ENCODE measurements at places on chromosomes 2 and 18. TPM values are rescaled to one million over a fixed set of nuclear protein-coding genes. Genes with fewer than 3 reads are reported as not detected.

Gene DSG4
- total RNA-seq = not detected

Gene OSBPL1A
- total RNA-seq = 21.2 TPM

Gene ZC3H6
- 6.8 TPM for total RNA-seq

Gene SLC38A11
- total RNA-seq = not detected

Gene C2orf74
- 14.3 TPM for total RNA-seq

Gene OXER1
- 0.13 TPM for total RNA-seq

Gene IL36G
- not detected for total RNA-seq

Gene TPO
- not detected for total RNA-seq

Gene NCKAP5
- total RNA-seq = 2.2 TPM

Gene CIB4
- total RNA-seq = not detected

Gene IDH1
- 142 TPM for total RNA-seq

Gene RNU2-63P
- total RNA-seq = not detected

Gene RNPEPL1
- 41.3 TPM for total RNA-seq

Gene SERPINB12
- not detected for total RNA-seq

Gene CD226
- 1.4 TPM for total RNA-seq

Gene HOXD10
- not detected for total RNA-seq

Gene SPATA3
- not detected for total RNA-seq

Gene TMEM247
- total RNA-seq = not detected

All from epithelial cell of alveolus of lung (primary cell).